ENCODE measurements at places on chromosomes 1 and 21. TPM values are rescaled to one million over a fixed set of nuclear protein-coding genes. Genes with fewer than 3 reads are reported as not detected.

Gene HAO2
- total RNA-seq, result not detected

Gene STMN1
- total RNA-seq, result 248 TPM

Gene PBX1
- total RNA-seq, result 68.4 TPM

Gene ZNF593OS
- not detected for total RNA-seq

Gene GUCA2B
- total RNA-seq, result not detected

Gene ADORA1
- total RNA-seq, result 2.0 TPM

Gene CTTNBP2NL
- 12.6 TPM for total RNA-seq

Gene CLCNKB
- under 0.01 TPM for total RNA-seq

Gene CSTB
- total RNA-seq, result 14.6 TPM

Gene TAS1R3
- 0.50 TPM for total RNA-seq

Gene CAMK1G
- 2.2 TPM for total RNA-seq

Gene ITGB2
- not detected for total RNA-seq

Gene GJB3
- total RNA-seq, result not detected

Gene AKR7A3
- 1.2 TPM for total RNA-seq

Gene WNT4
- not detected for total RNA-seq

Gene FNDC10
- 1.6 TPM for total RNA-seq

Gene CFHR4
- total RNA-seq, result not detected

Gene KCNJ9
- not detected for total RNA-seq

Gene HLCS
- total RNA-seq, result 42.2 TPM

Gene TRNP1
- total RNA-seq, result 59.7 TPM

Gene SKI
- 43.2 TPM for total RNA-seq

Gene PTPRC
- total RNA-seq, result not detected

Gene SLC44A5
- 0.15 TPM for total RNA-seq

Gene RIIAD1
- not detected for total RNA-seq

Gene APOBEC4
- total RNA-seq, result not detected

Gene CD52
- total RNA-seq, result not detected

Gene CD2
- under 0.01 TPM for total RNA-seq

Gene VPS13D
- 40.4 TPM for total RNA-seq

Gene ADARB1
- 4.0 TPM for total RNA-seq

Gene NHLH1
- not detected for total RNA-seq

Gene ACTL8
- total RNA-seq, result not detected

Gene TRIM46
- total RNA-seq, result 6.0 TPM

Gene CRYAA
- total RNA-seq, result not detected

Gene F13B
- not detected for total RNA-seq

Gene OR2L3
- not detected for total RNA-seq

Gene CR1L
- not detected for total RNA-seq

Gene LCE3D
- total RNA-seq, result not detected

Gene KPRP
- total RNA-seq, result not detected

Gene AK5
- total RNA-seq, result 72.4 TPM

Measured in smooth muscle cell of trachea (primary cell).